ENCODE measurements at places on chromosomes 7 and 10.

DNA sequence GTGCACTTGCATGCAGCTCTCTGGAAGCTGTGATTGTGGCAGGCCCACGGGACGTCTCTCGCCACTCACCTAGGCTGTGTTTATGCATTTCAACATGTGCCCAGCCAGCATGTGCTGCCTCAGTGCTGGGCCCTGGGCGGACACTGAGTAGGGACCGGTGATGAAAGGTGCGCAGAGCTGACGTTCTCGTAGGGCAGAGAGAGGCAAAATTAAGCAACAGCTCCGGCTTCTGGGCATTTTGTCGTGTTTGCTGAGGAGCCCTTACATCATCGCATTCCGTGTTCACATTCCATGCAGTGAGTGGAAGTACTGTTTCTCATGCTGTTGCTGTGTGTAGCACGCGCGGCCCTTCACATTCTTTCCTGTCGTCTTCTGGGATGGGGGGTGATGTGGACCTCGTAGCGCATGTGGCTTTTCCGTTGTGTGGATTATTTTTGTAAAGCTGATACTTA, 50.5 kb downstream of the PRF1 start:
- DNase-seq = peak; percentile 91

- no peak for DNase-seq
Measured at GRCh38 chr7:69685293-69685631, 87.0 kb downstream of the AUTS2 start.

GRCh38 chr7:146647445-146647844, 530.8 kb downstream of the CNTNAP2 start:
- DNase-seq = peak; percentile 21

GRCh38 chr10:43395571-43396060, 13.4 kb downstream of the HNRNPF start:
- DNase-seq = no peak

- DNase-seq = no peak
Measured at GRCh38 chr10:20606985-20607384, 290.1 kb downstream of the NEBL start.

DNA sequence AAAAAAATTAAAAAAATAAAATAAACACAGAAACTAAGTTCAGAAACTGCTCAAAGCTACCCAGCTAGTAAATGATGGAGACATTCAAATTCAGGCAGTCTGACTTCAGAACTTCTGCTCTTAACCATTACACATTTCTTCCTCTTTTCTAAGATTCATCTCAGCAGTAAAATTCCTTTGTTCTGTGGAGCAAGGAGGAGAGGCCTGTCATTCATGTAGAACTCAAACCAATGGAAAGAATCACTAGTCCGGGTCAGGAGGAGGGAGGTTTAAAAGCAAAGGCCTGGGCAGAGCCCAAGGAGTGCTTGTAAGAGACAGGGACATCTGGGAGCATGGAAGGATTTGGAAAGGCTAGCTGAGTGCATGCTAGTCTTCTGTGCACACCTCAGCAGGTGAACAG, 37.9 kb upstream of the DNAJB12 start:
- DNase-seq = no peak

All from umbilical cord (tissue), 2 donors.